ENCODE measurements at places on chromosomes 13 and 19.

DNA sequence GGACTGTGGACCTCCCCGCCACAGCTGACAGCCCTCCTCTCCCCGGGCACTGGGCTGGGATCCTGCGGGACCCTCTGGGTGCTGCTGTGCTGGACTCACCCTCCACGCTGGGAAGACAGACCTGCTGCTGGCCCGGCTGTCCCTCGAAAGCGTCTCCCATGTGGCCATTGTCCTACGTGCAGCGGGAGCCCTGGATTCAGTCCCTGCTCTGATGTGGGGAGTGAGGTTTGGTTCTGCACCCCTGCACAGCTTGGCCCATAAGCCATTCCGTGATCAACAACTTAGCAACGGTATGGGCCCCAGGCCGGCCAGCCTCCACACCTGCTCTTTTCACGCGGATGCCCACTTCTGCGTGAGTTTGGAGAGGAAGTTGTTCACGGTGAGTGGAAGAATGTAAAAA, 195.2 kb downstream of the TEX29 start:
- DNase-seq, result no peak

GRCh38 chr13:74682746-74683145, 548.5 kb upstream of the KLF12 start:
- no peak for DNase-seq

GRCh38 chr19:50449236-50449899, 16.7 kb downstream of the MYBPC2 start:
- DNase-seq, result no peak

DNA sequence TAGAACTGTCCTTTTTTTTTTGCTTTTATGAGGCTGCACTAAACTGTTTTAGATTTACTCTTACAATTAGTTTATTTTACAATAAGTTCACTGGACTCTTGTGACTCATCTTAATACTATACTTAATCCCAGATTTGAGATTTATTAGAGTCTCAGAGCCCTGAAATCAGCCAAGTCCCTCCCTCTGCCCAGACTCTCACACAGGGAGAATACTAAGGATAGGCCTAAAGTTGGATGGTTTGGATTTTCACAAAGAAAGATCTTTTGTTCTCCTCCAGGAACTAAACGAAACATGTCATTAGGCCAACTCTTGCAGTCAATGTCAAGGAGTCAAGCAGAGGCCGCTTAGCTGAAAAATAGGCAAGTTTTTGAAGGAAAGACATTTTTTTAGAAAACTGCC, 42.7 kb upstream of the MIR17HG start:
- DNase-seq, result no peak

- no peak for DNase-seq
Measured at GRCh38 chr19:2235381-2236063, 607 bp downstream of the PLEKHJ1 start.

DNA sequence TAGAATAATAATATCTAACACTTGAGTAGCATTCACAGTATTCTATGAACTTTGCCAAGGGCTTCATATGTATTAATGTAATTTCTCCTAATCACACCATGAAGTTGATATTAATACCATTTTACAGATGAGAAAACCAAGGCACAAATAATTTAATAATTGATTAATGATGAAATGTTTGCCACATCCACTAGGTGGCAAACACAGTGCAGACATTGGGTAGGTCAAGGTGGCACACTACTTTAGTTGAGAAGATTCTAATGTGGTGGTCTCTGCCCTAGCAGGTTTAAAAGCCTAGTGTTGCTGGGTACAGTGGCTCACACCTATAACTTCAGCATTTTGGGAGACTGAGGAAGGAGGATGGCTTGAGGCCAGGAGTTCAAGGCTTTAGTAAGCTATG, 412.4 kb downstream of the SUCLA2 start:
- no peak for DNase-seq

GRCh38 chr13:30222254-30222653, 85.1 kb downstream of the KATNAL1 start:
- no peak for DNase-seq

All from CD8-positive, alpha-beta memory T cell (primary cell).